ENCODE measurements at places on chromosomes 6 and 20.
A peak's percentile ranks its signal among the peaks of the same experiment; 100 is the strongest.

- no peak for DNase-seq
Measured at GRCh38 chr6:135161411-135162395, 19.4 kb upstream of the MYB start.

DNA sequence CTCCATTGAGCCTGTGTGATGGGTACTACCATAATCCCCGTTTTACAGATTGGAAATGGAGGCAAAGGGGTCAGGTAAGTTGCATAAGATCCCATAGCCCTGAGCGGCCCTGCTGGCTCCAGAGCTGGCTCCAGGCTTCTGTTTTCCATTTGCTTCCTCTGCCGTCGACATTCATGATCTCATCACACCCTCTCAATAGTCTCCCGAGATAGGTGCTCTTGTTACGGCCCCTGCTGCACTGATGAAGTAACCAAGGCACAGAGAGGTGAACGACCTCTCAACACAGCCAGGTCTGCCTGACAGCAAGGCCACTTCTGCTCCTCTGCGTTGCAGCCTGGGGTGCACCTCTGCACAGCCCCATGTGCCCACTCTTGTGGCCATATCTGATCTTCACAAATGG is 16.9 kb downstream of the CDH22 start:
- no peak for DNase-seq

- no peak for DNase-seq
Measured at GRCh38 chr20:32804022-32804715, 15.6 kb upstream of the MAPRE1 start.

DNA sequence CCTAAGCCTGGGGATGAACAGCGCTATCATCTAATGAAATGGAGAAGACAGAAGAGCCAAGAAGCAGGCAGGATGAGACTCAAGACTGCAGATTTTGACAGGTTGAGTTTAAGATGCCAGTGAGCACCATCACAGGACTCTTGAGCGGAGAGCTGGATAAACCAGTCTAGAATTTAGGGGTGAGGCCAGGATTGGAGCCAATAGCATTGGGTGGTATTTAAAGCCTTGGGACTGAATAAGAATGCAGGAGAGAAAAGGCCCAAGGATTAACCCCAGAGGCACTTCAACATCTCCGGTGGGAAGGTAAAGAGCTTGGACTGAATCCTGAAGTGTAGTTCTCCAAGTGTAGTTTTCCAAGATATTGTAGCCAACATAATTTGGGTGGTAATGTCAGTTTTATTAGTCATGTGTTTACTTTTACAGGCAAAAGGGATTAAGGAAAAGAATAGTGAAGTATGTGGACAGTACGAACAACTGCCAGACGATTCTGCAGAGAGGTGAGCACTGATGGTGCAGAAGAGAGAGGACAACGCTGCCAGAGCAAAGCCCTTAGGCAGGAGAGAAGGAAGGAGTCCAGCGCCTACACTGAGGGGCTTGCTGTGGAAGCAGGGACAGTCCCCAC is 85.2 kb downstream of the DTNBP1 start:
- no peak for DNase-seq

DNA sequence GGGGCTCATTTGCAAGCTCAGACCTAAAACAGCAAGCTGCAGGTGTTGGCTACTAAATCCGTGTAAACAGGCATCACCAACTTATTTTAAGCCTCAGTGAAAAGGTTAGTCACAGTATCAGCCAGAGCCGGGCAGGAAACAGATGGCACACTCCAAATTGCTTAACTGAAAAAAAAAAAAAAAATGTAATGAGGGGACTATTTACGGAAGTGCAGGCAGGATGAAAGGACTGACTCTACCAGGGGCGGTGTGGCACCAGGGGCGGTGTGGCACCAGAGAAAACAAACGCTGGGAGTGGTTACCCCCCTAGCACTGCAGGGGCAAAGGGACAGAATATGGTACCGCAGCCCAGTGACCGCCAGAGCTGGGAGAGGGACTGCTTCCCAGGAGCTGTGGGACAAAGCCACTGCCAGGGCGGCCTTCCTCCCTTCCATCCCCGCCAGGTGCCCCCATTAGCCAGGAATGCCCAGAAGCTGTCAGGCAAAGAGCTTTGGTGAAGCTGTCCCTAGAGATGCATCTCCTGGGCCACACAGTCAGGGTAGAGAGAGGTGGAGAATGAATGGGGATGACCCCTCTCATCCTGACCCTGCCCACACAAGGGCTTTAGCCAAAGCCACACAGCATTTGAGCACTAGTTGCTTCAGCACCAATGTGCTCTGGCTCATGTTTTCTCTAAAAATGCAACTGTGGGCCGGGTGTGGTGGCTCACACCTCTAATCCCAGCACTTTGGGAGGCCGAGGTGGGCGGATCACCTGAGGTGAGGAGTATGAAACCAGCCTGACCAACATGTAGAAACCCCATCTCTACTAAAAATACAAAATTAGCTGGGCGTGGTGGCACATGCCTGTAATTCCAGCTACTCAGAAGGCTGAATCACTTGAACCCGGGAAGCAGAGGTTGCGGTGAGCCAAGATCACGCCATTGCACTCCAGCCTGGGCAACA is 39.6 kb upstream of the GFOD1 start:
- no peak for DNase-seq

GRCh38 chr6:138957484-138957883 is 30.6 kb downstream of the REPS1 start:
- no peak for DNase-seq

DNA sequence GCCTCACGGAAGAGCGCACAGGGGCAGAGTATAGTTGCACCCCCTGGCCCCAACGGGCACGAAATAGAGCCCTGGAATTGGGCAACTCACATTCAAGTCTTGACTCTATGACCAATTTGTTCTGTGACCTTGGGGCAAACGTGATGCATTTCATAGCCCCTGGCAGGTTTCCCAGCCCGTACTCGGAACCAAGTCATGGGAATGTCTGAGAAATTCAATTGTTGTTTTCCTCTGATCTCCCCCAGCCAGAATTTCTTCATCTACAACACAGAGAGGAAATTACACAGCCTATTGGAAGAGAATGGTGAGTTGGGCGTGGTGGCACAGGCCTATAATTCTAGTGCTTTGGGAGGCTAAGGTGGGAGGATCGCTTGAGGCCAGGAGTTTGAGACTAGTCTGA is 322.3 kb upstream of the SULF2 start:
- no peak for DNase-seq

GRCh38 chr20:3163099-3164042 is 3.7 kb upstream of the FASTKD5 start:
- no peak for DNase-seq

- no peak for DNase-seq
Measured at GRCh38 chr6:104771258-104771832, 88.4 kb downstream of the HACE1 start.

- no peak for DNase-seq
Measured at GRCh38 chr6:119985952-119986736, 636.6 kb upstream of the MAN1A1 start.

DNA sequence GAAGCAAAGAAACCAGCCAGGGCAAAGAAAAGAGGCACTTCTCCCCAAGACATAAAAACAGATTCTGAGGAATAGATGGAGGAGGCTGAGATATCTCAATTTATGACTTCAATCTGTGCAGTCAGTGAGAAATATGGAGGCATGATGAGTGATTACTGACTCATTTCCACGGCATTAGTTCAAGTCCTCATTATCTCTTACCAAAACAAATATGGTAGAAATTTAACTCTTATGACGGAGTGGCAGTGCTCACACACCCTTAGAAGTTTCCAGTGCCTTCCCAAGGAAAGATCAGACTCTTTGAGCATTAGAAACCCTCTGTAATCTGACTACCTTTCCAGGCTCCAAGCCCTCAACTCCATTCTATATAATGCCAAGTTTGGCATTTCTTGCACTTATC is 364.1 kb downstream of the ARHGAP18 start:
- no peak for DNase-seq

- DNase-seq, result no peak
Measured at GRCh38 chr6:63440594-63440993, 120.8 kb upstream of the LGSN start.

- DNase-seq, result no peak
Measured at GRCh38 chr6:116580198-116580597, 8.9 kb downstream of the RWDD1 start.

DNA sequence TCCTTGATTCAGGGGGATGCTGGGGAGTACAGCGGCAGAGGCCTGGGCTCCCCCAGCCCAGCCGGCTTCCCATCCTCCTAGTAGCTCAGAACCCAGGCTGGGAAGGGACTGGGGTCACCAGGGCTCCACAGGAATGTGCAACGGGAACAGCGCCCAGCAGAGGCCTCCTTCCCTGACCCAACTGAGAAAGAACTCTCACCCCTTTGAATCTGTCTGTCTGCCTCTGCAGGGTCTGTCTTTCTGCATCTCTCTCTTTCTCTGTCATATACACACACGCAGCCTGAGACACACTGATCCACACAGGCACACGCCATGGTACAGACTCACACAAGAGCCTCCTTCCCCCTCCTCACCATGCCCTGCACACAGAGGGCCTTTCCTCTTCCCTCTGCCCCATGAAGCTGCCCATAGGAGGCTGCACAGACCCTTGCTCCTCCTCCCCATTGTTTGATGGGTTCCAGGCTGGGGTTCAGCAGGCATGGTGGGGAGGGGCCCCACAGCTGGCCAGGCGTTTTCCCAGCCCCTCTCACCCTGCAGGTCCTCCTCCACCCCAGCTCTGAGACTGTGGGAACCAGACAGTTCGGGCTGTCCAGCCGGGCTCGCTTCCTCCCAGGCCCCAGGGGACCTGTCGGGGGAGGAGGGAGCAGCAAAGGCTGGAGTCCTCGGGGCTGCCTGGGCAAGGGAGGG is 2.8 kb downstream of the FOXS1 start:
- peak; percentile 41 for DNase-seq

- no peak for DNase-seq
Measured at GRCh38 chr6:127026247-127026646, 92.2 kb upstream of the RSPO3 start.

- DNase-seq, result no peak
Measured at GRCh38 chr6:52403627-52404026, 16.5 kb upstream of the EFHC1 start.

- DNase-seq, result no peak
Measured at GRCh38 chr6:453152-453551, 61.6 kb downstream of the IRF4 start.

DNA sequence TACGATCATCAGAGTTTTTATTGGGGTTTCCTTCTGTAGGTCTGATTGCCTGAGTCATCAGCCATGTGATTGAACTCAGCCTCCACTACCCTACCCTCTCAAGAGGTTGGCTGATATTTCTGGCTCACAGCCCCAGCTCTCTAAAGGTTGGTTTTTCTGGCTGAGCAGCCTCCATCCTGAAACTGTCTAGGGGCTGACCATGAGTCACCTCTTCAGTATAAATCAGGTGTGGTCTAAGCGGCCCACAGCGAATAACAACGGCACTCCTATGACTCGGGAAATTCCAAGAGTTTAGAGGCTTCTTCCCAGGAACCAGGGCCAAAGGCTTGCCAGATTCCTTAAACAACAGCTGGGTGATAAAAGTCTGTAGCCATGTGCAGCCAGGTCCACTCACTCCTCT is 115.5 kb downstream of the SOD2 start:
- no peak for DNase-seq

DNA sequence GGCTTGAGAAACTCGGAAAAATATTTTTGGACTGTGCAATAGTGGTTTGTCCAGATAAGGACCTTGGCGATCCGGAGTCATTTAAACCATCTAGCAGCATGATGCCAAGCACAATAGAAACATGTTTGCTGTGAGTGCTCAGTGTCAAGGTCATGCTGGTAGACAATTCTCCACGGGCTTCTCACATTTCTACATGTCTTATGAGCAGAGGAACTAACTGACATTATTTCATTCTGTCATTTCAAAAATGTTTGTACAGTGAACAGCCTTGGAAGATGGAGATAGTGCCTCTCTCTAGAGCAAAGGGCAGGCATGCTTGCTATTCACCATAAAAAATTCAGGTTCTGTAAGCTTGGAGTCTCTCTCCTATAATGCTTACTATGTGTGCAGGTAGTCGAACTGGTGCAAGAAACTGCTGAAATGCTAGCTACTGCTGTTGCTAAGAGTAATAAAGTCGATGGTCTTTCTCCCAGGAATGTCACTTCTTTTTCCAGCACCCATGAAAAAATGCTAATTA is 25.4 kb upstream of the CCN2 start:
- DNase-seq, result no peak

DNA sequence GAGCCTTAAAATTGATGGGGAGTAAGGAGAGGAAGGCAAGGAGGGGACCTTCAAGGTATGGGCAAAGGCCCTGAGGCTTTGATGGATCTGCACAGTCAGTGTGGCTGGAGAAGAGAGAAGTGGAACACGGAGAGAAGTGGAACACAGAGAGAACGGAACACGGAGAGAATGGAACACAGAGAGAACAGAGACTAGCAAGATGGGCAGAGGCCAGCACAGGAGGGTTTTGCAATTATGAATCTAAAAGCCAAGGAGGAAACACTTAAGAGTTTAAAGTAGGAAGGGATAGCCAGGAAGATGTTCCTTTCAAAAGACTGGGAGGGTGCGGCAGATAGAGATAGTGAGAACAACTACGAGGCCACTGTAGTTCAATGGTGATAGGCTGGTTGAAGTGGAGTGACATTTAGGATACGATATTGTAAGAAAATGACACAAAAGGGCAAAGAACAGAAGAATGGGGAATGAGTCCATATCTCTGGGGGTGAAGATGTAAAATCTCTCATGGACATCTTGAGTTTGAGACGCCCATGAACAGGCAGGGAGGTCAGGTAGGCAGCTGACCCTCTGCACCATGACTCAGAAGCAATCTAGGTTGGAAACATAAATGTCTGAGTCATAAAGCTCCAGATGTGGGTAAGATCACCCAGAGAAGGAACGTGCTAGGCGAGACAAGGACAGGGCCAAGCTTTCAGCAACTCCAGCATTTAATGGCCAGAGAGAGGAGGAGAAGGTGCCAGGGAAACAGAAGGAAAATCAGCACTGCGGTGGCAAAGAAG is 25.4 kb downstream of the ZMYND8 start:
- DNase-seq, result no peak

- no peak for DNase-seq
Measured at GRCh38 chr6:4608361-4609115, 167.7 kb upstream of the CDYL start.

DNA sequence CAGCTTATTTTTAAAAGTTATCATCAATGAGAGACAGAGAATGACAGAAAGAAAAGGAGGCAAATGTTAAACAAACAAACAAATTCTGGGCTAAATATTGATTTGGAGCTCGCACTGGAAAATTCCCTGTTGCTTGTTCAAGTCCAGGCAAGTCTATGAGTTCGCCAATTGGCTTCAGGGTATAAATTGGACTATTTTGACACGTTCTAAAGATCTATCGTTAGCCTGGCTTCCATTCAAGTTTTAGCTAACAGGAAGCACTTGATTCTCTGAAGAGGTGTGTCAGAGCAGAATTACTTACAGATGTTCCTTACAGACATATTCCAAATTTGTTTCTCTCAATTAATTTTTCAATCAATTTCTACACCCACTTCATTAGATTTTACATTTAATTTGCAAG is 15.8 kb upstream of the RFPL4B start:
- no peak for DNase-seq
